ENCODE measurements at places on chromosomes 6 and 20. TPM values are rescaled to one million over a fixed set of nuclear protein-coding genes. Genes with fewer than 3 reads are reported as not detected.
A peak's percentile ranks its signal among the peaks of the same experiment; 100 is the strongest.

METTL24 gene
- total RNA-seq = 6.6 TPM

EYA4 gene
- total RNA-seq = 0.44 TPM

VAPB gene
- 18.7 TPM for total RNA-seq

- DNase-seq = no peak
These were observed 1.9 kb downstream of the MRPS26 start for GRCh38 chr20:3047486-3048419.

DNA sequence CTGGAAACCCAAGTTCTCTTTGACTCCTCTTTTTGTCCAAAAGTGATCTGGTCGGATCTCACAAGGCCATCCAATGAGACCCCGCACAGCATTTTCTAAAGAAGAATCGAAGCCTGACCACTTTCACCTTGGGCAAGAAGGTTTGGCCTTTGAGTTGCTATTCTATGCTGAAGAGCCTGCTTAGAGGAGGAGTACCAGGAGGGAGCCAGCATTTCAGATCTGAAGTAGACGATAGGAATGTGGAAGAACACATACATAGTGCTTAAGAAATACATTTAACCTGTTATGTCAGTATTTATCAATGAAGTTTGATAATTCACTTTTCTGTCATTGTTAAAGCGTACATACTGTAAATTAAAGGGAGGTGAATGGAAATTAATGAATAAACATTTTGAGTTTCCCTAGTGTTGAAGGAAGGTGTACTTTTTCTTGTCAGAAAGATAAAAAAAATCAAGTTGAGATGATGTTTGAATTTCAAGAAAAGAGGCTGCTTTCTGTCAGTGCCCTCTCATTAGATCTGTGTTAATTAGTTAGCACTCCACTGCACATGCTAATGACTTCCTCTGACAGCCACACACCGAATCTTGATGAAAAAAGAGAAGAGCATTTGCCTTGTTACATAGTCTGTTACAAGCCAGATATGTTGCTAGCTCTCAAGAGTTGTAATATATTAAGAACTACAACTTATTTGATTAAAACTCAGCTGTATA is 10.9 kb upstream of the TDRD6 start:
- no peak for DNase-seq

GRCh38 chr6:27133281-27134227 is 113.9 kb upstream of the PRSS16 start:
- peak; percentile 70 for DNase-seq
